ENCODE measurements at places on chromosomes 16 and 17.

DNA sequence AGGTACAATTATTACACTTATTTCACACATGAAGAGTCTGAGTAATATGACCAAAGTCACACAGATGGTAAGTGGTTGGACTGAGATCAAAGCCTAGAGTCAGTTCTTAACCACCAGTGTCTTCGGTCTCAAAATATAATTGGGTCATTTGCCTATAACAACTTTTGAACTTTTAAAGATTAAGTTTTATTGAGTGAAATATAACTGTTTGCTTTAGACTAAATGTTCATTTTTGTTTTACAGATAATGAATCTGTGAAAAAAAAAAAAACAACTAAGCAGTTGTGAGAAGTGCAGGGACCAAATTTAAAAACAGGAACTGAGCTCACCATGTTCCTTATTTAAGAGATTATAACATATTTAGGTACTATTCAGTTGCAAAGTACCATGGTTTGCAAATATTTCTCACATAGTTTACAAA, 150.1 kb downstream of the ITFG1 start:
- DNase-seq: no peak

- no peak for DNase-seq
Observed at GRCh38 chr16:85535352-85536072, 77.6 kb upstream of the GSE1 start.

- DNase-seq: peak; percentile 59
Observed at GRCh38 chr16:57475711-57476339, 10.5 kb downstream of the DOK4 start.

DNA sequence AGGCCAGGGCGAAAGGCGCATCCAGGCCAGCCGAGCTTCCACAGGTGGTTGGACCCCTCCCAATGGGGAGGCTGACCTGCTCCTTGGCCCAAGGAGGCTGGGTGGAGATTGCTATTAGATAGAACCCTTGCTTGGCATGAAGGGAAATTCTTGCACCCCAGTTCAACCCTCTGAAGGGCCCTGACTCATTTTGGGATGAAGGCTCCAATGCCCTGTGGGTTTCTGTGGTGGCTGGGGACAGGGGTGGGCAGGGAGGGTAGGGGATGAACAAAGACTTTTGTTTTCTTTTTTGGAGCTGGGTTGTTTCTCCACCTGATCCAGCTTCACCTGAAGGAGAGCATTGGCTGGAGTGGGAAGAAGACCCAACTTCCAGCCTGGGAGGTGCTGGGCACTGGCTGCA, 16.7 kb upstream of the TBX21 start:
- no peak for DNase-seq

- no peak for DNase-seq
Observed at GRCh38 chr16:57628008-57628781, at the start of gene ADGRG1. TSS of gene ADGRG1 (plus strand) at chr16:57628630. CDS start at chr16:57650288, 21,658 bp downstream.

DNA sequence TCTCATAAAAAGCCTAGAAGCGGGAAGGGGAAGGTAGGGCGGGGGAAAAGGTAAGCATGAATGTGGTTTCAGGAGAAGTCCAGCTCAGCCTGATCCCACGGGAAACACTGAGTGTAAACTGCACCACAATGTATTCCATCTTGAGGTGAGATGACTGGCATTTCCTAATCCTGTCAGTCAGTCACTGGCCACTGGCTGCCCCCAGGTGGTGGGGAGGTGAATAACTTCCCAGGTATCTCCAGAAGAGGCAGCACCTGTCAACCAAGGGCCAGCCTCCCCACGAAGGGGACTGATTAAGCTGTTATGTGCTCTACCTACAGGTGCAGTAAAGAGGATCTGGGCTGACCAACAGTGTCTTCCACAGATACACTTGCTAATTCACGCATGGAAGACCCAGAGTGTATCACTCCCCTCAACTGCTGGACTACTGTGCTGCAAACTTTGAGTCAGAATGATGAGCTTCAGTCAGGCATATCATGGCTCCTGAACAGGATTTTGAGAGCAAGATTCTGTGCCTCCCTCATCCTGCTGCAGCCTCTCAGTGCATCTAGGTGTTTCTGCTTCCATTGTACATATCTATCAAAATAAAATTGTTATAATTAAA, 108.5 kb upstream of the CCL2 start:
- peak; percentile 18 for DNase-seq

DNA sequence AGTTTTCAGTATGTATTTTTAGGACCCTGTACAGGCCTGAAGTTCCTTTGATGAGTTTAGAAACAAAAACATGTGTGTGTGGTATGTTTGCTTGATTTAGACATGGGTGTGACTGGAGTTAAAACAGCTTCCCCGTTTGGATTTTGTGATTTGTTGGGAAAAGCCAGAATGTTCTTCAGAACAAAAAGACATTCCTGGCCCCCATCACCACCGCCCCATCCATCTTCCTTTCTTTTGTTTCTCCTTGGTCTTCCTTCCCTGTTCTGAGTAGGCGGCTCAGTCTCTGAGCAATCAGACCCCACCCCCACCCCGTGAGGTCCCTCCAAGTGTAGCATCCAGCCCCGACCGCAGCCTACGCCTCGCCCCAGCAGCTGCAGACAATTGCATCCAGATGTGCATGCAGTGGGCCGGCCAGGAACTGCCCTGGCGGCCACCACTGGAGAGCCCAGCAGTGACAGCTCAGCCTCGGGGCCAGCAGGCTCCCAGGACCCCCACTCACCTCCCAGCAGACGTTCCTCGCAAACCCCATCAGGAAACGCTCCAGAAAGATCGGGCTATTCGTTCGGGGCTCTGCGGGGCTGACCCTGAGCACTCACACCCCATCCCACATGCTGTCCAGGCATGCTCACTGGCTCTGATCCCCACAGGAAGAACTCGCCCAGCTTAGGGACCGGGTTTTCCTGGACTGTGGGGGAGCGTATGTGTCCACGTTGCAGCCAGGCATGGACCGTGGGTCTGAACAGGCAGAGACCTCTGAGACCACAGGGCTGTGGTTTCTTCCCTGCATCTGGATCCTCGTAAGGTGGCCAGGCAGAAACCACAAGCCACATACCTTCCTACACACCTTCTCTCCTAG, 99.8 kb upstream of the CDH5 start:
- DNase-seq: no peak

GRCh38 chr16:89686520-89687091, at the start of gene CDK10:
TSS of gene CDK10 (plus strand) at chr16:89686689. CDS start at chr16:89686711, 22 bp downstream.
- peak; percentile 87 for DNase-seq

DNA sequence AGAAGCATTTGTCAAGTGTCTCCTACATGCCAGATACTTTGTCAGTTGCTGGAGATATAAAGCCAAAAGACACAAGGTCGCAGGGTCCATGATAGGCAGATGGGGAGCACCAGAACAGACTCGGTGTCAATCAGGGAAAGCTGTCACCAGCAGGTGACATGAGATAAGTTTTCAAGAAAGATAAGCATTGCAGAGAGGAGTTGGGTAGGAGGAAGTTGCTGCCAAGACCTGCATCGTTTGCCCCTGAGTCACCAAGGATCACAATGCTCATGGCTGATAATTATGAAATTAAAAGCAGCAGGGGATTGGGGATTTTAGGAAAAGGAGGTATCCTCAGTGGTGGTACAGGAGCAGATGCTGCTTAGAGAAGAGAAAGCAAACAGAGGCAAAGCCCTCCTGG, 551.1 kb upstream of the CDH11 start:
- no peak for DNase-seq

DNA sequence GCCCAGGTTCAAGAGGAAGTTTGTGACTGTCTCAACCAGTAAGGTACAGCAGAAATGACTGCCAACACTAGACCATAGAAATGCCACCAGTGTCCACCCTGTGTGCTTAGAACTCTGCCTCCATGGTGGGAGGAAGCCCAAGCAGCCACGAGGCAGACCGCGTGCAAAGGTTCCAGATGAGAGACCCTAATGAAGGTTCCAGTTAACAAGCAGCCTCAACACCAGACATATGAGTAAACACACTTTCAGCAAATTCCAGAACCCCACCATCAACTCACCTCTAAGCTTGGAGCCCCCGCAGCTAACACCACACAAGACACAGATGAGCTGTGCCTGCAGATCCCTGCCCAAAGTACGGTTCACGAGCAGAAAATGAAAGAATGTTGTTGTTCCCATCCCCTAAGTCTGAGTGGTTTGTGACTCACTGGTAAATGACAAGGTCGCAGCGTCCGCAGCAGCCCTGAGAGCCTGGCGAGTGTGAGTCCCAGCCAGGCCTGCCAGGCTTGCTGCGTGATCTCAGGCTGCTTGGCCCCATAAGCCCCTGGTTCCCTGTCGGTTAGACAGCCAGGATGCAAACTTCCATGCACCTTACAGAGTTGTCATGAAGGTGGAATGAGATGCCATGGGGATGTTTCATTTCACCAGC, 193.7 kb downstream of the C16orf95 start:
- DNase-seq: no peak

GRCh38 chr17:34174496-34174895, 80.6 kb upstream of the CCL2 start:
- no peak for DNase-seq

- no peak for DNase-seq
Observed at GRCh38 chr17:42270596-42270995, 5.6 kb downstream of the STAT5B start.

DNA sequence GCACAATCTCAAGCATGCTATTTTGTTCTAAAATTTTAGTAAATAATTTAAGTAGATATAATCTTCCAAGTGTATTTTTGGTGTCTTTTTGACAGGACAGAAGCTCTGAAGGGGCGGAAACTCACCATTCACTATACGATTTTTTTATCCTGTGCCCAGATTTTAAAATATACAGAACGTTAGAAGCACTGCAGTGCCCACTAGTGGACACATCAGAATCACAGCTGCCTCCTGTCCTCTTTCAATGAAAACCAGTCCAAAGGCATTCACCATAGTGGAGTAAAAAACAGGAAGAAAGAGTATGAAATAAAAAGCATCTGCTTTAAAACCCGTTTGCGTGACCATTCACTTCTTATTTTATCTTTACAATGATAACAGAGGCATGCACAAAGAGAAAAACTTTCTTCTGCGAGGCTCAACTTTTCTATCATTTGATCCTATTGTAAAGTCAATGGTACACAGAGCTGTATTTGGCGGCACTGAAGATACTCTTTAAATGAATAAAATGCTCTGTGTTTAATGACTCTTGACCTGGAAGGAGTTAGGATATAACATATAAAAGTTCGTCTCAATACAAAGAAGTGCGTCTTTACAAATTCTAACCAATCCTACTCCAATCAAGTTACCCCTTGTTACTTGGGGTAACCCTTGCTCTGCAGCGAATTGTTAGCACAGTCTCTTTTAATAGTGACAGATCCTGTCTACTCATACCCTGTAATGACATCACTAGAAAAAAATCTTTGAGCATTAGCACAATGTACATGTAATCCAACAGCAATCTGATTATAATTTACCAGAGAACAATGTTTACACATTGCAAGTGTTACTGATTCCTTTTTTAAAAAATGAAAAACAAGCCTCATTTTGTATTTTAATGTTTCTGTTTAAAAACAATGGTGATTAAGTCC, 339.8 kb upstream of the PSMD7 start:
- DNase-seq: peak; percentile 5

- DNase-seq: no peak
Observed at GRCh38 chr17:32912218-32912897, 15.6 kb upstream of the TMEM98 start.

GRCh38 chr16:68382296-68382718, 66.0 kb downstream of the SMPD3 start:
- no peak for DNase-seq

GRCh38 chr16:66950971-66951790, 9.9 kb upstream of the CES3 start:
- DNase-seq: no peak

- DNase-seq: no peak
Observed at GRCh38 chr16:12078405-12079280, 102.1 kb downstream of the SNX29 start.

GRCh38 chr16:68385371-68385770, 62.9 kb downstream of the SMPD3 start:
- DNase-seq: no peak

- DNase-seq: no peak
Observed at GRCh38 chr17:82332669-82333278, 792 bp downstream of the SECTM1 start.

DNA sequence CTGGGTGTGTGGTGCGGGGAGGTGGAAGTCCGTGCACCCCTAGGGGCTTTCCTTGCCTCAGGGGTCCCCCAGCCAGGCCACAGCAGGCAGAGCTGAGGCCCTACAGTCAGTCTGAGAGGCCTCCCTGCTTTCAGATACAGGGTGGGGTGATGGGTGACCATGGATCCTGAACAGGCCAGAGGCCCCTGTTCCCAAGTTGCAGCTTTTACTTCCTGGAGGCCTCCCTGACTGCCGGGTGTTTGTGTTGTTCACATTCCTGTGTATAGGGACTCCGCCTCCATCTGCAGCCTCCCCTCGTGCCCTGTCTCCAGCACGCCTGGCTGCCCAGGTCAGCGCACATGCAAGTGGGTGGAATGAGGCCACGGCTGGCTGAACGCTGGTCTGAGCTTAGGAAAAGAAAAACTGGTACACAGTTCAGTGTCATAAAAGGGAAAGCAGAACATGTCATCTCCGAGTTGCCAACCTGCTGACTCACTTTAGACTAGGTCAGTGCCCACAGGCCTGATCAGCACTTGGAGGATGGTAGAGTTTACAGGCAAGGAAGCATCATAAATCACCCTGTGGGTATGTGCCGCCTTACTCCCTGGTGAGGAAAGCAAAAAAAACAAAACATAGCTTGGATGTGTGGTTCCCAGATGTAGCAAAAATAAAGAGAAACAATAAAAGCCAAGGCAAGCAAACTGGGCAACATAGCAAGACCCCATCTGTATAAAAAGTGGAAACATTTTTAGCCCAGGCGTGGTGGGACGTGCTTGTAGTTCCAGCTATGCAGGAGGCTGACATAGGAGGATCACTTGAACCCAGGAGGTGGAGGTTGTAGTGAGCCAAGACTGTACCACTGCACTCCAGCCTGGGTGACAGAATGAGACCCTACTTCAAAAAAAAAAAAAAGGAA, 6.2 kb upstream of the SLC7A6 start:
- no peak for DNase-seq

DNA sequence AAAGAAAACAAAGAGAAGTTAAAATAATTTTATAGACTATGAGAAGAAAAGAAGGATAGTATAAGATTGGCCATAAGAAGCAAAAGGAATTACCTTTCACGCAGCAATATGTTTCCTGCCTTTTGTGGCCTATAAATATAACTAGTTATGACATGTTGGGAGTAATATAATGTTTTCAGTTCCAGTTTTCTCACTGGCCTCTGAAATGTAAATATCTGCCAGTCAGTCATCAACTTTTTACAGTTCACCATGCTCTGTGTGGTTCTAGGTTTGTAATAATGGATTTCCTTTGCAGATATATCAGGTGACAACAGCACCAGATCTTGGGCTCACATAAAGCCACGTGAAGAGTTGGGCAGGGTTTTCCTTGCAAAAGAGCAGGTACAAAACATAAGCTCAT, 94.3 kb downstream of the ABCA8 start:
- DNase-seq: no peak

GRCh38 chr16:86635176-86635876, 57.0 kb downstream of the FOXL1 start:
- no peak for DNase-seq

All from T-helper 17 cell (primary cell).